ENCODE measurements at places on chromosomes 1 and 21.
A peak's percentile ranks its signal among the peaks of the same experiment; 100 is the strongest.

DNA sequence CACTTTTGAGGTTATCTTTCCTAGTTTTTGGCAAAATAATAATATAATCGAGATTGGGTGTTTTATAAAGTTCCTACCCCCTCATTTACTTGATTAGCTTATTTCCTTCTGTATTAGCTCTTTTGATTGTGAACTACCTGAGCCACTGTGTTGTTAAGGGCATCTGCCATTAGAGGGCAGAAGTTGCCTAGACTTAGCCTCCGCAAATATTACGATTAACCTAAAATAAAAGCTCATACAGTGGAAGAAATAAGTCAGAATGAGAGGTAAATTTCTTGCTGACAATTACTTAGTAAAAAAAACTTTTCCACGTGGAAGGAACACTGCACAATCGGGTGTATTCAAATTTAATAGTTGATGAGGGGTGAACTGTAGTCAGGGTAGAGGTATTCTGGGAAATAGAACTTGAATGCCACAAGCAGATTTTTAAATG, 2.3 kb downstream of the H3-3A start:
- DNase-seq: peak; percentile 84

DNA sequence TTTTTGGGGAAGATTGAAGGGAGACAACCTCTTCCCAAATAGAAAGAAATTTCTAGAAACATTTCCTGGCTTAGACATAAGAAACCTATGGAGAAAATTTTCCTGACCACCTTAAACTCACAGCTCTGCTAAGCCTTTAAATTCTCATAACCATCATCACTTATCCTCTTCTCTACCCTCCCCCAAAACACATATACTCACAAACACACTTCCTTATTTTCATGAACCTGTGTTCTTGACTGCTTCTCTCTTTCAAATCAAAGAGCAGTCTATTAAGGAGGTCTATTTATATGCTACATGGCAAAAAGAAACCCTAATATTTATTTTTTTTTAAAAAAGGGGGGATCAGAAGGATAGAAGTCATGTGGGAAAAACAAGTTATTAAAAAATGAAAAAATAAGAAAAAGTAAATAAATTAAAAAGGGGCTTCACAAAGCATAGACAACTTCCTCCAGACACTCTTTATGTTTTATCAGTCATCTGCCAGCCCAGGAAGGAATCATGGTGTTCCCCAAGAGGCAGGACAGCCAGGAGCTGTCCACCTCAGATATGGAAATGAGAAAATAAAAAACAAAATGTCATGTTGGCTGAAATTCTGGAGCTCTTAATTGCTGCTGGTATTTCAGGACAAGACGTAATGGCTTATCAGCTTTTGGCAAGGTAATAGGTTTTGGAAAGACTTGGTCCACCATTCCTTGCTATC, 12.8 kb upstream of the RGS2 start:
- DNase-seq: no peak

GRCh38 chr1:110173466-110174105, 23.3 kb downstream of the SLC6A17 start:
- no peak for DNase-seq

GRCh38 chr1:209150114-209150513, 433.4 kb upstream of the CAMK1G start:
- DNase-seq: no peak

- DNase-seq: peak; percentile 68
Measured at GRCh38 chr1:165592945-165593823, 37.9 kb upstream of the MGST3 start.

DNA sequence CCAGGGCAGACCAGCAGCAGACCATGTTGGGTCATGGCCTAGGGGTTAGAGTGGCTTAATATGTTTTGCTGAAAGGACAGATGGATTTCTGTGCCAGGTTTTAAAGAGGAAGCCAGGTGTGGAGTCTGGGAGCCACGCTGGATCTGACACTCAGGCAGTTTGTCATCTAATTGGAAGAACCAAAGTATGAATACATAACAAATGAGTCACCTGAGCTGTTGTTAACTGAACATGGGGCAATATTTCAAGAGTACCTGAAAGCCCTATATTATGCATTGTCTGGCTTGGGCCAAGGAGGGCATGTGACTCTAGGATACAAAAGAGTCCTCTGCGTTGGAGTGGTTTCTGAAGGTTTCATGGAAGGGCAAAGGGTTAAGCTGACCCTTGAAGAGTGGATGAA, 70.6 kb downstream of the LMO4 start:
- no peak for DNase-seq
